Caki2 (cell line): ENCODE measurements at places on chromosomes 16 and 17. TPM values are rescaled to one million over a fixed set of nuclear protein-coding genes. Genes with fewer than 3 reads are reported as not detected.
A peak's percentile ranks its signal among the peaks of the same experiment; 100 is the strongest.

CDK5R1 gene
- 0.87 and 4.5 TPM in 2 replicates for total RNA-seq

CD7 gene
- total RNA-seq, result not detected in 2 replicates

CES1 gene
- 1.5 TPM in 1 of 2 replicates, not detected in the other for total RNA-seq

BTBD17 gene
- not detected in 2 replicates for total RNA-seq

DNA sequence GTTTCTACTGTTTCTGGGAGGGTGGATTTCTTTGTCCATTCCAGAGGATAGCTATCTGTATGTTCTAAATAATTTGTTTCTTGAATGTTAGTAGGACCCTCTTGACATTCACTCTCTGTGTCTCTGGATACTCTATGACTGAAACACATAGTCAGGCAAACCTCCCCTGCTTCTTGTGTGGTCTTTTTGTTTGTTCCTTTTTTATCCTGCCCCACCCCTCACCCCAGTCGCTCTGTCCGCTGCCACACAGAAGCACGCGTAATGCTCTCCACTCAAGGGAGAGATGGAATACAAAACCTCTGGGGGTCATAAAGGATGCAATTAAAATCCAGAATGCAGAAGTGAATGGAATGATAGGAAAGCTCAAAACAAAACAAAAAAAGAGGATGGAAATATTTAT is 253.1 kb downstream of the RBFOX1 start:
- no peak for DNase-seq

DNA sequence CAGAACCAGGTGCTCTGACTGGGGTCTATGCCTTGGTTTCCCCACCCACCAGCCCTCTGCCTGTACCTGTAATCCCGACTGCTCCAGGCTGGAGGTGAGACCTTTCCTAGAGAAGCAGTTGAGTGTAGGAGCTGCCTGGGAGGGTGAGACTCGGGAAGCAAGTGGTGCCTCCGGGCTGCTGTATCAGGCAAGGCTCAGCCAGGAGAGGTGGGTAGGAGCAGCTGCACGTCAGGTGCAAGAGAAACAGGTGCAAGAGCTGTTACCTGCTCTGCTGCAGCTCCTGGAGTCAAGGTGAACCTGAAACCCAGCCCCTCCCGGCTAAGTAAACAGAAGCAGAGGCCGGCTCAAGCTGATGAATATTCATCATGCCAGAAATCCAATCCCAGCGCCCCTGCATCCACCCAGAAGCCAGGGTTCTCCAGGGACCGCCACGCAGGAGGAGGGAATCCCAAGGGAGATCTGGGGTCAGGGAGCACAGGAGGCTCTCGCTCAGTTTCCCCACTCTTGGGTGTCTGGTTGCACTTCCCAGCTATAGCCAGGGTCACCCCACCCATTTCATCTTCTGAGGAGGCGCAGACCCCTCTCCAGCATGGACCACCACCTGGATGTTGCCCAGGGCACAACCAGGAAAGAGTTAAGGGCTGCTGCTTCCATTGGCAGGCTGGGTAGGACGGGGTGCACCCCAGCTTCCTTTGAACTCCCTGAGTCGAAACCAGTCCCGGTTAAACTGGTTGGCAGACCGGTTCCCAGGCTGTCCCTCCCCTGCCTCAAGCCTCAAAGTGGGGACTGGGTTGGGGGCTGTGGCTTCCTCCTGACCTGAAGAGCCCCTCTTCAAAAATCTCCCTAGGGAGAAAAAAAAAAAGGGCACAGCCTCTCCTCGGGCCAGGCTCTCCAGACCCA is at the start of gene PRR15L:
TSS of gene PRR15L (minus strand) at position 293 of the 900 bp plus-strand sequence. CDS start 4,649 bp downstream, outside the sequence.
- no peak for DNase-seq

- DNase-seq, result no peak
Observed at GRCh38 chr17:74779501-74779900, 3.4 kb upstream of the NAT9 start.

DNA sequence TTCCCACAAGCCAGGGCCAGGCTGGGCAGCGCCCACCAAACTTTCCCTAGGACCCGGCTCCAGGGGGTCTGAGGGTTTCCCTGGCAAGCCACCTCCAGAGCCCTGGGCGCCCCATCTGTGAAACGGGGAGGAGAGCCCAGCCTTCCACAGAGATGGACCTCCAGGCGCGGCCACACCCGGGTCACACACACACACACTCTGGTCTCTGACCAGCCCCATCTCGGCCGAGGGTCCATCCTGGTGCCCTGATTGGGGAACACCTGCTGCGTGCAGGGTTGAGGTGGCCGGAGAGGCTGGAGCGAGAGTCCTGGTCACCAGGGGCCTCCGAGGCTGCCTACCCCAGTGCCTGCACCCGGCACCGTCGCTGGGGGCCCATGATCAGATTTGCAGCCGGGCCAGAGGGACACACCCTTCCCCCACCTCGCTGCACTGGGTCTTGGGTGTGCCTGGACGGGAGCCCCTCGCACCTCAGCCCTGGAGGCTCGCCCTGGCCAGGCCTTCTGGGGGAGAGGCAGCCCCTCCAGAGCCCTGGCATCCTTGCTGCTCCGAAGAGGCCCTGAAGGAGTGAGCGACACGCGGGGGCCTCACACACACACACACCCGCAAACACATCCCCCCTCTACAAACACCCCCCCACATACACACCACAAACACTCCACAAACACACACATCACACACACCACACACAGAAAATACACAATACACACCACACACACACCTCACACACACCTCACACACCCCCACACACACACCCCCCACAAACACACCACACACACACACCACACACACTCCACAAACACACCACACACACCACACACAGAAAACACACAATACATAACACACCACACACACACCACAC is 29.7 kb downstream of the SLC25A10 start:
- no peak for DNase-seq

DNA sequence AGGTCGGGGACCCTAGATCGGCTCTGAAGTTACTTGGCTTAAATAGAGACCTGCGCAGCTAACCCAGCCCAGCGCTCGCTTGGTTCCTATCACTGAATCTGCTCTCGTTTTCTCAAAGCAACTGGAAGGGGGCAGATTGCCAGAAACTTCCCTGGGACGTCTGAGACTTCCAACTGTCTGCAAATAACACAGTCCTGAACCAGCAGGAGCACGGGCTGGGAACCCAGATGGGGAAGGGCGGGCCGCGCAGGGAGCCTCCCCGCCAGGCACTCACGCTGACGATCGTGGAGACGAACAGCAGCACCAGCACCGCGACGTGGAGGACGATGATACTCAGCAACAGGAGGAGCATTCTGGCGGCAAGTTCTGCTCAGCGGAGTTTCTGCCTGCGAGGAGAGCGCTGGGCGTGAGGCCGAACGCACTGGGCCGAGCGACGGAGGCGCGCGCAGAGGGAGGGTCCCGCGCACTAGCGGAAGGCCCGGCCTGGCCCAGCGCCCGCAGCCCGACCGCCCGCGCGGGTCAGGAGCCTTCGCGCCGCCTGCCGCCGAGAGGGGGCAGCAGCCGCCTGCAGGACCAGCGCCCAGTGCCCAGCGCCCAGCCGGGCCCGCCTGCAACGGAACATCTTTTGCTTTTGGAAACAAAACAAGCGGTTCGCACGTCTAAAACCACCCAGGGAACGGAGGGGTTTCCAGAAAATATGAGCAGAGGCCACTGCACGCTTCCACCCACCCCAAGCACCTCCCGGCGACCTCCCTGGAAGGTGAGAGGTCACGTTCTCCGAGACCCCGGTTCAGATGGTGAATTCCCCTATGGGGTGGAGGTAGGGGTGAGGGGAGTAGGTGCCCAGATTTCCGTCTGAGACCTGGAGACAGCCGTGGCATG is 4.5 kb downstream of the PMP22 start:
- DNase-seq, result peak; percentile 77

DNA sequence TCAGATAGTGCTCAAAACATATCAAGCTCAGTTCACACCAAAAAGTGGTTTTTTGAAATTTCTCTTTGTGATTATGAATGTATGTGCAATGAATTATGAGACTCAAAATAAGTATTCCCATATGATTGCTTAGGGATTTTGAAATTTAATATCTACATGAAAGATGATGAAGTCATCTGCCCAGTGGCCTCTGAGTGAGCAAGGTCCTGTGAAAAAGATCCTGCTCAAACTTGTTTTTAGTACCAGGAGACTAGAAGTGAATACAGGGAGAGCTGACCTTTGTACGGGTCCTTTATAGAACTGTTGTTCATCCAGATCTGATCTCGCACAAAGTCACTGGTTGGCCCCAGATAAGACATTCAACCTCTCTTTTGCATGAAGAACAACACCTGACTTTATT is 151.9 kb upstream of the MAF start:
- no peak for DNase-seq

- DNase-seq, result no peak
Observed at GRCh38 chr16:71771571-71771970, 37.1 kb downstream of the AP1G1 start.
